GM12865 (cell line): ENCODE measurements at places on chromosomes 12 and 14.

- peak; percentile 1 for DNase-seq
Observed at GRCh38 chr12:111446631-111447570, 41.2 kb downstream of the SH2B3 start.

- DNase-seq, result no peak
Observed at GRCh38 chr14:41872931-41873685, 266.4 kb downstream of the LRFN5 start.

DNA sequence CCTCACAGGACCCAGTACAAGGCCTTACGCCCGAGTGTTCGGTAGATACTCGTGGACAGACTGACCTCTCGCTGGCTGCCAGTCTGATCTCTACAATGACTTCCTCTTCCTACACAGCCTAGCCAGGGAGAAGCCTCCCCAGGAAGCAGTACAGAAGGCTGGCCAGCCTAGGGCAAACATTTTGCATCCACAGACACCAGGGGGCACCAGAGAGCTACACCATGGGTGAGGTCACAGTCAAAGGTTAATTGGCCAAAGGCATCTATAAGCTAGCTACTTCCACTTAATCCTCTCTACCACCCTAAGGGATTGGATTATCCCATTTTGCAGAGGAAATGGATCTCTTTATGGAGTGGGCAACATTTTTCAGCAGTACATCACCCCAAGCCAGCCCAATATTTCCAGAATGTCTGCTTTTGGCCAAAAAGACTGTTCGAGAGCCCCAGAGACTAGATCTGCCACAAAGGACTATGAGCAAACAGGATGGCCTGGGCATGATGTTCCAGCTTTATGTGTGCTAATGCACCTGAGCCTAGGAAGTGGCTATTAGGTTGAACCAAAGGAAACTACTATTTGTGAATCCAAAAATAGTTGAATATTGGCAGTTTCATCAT, 14.6 kb upstream of the PNMA1 start:
- DNase-seq, result peak; percentile 86

DNA sequence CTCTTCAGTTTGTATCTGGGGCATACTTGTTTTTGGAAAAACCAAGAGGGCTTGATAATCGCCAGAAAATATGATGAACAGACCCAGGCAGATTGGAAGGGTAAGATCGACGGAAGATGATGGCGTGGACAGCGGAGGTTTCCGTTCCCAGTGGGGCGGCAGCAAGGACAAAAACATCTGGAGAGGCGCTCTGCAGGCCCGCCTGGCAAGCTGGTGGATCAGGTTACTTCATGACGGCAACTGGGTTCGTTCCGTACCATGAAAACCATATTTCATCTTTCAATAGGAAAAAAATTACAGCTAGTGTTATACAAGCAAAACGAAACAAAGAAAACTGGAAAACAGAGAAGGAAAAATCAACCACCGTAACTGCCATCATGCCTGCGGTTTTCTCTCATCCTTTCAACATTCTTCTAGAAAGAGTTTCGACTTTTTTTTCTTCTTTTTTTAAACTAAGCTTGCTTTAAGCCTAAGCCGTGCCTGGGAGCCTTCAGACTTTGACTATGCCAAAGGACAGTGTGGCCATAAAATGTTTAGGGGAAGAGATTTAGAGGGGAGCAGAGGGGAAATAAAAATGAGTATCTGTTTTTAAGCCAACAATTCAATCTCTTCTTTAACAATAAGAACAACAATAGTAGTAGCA, 210.5 kb downstream of the FOXN3 start:
- DNase-seq, result no peak

DNA sequence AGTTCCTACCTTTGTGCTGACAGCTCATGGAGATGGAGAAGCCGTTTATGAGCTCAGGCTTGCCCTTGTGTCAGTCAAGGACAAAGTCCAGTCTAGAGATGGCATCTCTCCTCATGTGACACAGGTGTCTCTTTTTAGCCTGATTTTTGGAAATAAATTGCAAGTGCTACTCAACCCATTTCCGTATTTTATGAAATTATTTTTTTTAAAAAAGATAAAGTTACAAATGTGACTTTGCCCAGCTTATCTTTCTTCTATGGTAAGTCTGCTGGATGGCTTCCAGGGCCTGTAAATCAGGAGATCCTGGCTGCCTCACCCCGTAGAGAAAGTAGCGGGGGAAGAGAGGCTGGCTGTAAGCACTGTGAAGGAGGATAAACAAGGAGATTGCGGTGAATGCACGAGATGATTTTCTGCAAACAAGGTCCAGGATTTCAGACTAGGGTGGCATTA, 169.7 kb downstream of the MYRFL start:
- DNase-seq, result no peak
